Fibroblast of upper back skin (primary cell): ENCODE measurements at places on chromosomes 1 and 21.

DNA sequence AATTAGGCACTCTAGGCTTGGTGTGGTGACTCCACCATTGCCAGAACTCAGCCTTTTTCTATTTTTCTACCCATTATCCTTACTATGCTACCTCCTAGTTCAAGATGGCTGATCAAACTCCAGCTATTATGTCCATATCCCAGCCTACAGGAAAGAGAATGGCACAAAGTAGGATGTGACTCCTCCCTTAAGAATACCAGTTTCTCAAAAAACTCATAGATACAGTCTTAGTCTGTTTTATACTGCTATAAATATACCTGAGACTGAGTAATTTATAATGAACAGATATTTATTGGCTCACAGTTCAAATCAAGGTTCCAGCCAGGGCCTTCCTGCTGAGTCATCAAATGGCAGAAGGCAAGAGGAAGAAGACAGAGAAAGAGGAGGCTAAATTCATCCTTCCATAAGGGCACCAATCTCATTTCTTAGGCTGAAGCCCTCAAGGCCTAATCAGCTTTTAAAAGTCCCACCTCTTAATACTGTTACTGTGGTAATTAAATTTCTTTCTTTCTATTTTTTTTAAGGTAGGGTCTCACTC, 542.8 kb upstream of the BEND5 start:
- peak; percentile 1 for DNase-seq

GRCh38 chr1:897226-897625, 26.5 kb upstream of the SAMD11 start:
- no peak for DNase-seq

GRCh38 chr1:221718381-221719277, 23.3 kb downstream of the DUSP10 start:
- peak; percentile 99 for DNase-seq

GRCh38 chr1:33433509-33434362, 2.8 kb upstream of the PHC2 start:
- peak; percentile 99 for DNase-seq

DNA sequence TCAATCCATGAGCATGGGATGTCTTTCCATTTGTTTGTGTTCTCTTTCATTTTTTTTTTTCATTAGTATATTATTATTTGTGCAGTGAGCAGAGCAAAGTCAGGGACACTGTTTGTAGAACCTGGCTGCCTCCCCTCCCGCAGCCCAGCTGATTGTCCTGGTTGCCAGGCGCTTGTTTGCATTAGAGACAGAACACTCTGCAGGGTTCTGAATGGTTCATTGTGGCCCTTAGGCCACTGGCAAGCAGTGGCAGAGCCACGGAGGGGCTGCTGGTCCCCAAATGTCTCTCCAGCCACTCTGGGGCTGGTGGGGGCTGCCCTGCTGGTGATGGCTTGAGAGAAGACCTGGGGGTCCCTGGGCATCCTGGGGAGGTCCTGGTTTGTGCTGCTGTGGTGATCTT, 29.0 kb downstream of the ETS2 start:
- no peak for DNase-seq

- DNase-seq: no peak
Measured at GRCh38 chr1:162207862-162208261, 138.4 kb downstream of the NOS1AP start.
